Smooth muscle cell of trachea (primary cell): ENCODE measurements at places on chromosomes 6 and 20. TPM values are rescaled to one million over a fixed set of nuclear protein-coding genes. Genes with fewer than 3 reads are reported as not detected.

The ENPP4 gene
- 0.50 and 1.0 TPM in 2 replicates for total RNA-seq

The MCHR2 gene
- total RNA-seq = not detected in 2 replicates

The PRICKLE4 gene
- total RNA-seq = 0.83 TPM in 1 of 2 replicates, not detected in the other

The ARMH2 gene
- not detected in 2 replicates for total RNA-seq

The PRSS35 gene
- total RNA-seq = 4.3 and 9.2 TPM in 2 replicates

The MMP24 gene
- total RNA-seq = 0.29 and 0.50 TPM in 2 replicates

The MROH8 gene
- total RNA-seq = 1.9 and 3.6 TPM in 2 replicates

The SPTLC3 gene
- 5.8 and 9.6 TPM in 2 replicates for total RNA-seq
